ENCODE measurements at places on chromosomes 5 and 9.

DNA sequence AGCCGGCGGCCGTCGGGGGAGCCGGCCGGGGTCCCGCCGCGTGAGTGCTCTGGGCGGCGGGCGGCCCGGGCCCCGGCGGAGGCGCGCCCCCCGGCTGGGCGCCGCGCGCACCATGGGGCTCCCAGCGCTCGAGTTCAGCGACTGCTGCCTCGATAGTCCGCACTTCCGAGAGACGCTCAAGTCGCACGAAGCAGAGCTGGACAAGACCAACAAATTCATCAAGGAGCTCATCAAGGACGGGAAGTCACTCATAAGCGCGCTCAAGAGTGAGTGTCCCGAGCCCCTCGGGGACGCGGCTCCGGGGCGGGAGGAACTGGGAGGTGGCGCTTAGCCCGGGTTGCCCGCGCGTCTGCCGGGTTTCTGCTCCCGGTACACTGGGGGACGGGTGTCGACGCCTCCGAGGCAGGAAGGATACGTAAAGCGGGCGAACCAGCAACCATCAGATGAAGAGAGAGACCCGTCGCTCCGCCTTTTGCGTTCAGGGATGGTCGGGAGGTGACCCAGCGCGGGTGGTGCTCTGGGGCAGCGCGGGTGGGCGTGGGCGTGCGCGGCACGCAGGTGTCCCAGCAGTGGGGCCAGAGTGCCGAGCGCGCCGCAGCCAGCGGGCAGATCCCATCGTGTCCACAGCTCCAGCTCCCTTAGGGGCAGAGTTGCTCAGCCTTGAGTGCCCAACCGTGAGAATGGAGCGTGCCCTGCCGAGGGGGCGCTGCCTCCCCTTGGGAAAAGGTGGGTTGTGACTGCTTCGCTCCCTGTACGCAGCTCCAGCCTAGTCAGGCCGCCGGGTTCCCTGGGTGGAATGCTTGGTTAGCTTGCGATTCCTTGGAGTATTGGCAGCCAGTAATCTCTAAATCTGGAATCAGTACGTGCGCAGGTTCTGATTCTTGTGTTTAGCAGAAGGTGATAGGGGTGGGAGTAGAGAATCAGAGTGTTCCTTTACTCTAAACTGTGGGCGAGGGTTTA is 753 bp downstream of the ARHGAP26 start:
- DNase-seq = peak; percentile 67

GRCh38 chr5:100668511-100668910 is 133.3 kb downstream of the FAM174A start:
- DNase-seq = no peak

- no peak for DNase-seq
Measured at GRCh38 chr9:13284011-13284410, 4.5 kb upstream of the MPDZ start.

- DNase-seq = no peak
Measured at GRCh38 chr5:72137826-72138409, 30.6 kb downstream of the MAP1B start.

DNA sequence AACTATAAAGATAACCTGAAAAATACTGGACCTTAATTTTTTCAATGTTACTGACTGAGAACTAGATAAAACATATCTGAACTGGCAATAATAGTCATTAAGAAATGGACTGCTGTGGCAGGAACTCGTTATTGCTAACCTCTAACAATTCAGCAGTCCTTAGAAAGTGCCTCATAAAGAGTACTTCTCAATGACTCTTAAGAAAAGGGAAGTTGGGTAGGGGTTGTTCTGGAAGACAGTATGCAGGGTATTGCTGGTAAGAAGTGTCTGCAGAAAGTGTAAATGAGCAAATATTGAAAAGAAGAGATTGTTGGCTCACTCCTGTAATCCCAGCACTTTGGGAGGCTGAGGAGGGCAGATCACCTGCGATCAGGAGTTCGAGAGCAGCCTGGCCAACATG is 27.9 kb downstream of the FOXD1 start:
- no peak for DNase-seq

DNA sequence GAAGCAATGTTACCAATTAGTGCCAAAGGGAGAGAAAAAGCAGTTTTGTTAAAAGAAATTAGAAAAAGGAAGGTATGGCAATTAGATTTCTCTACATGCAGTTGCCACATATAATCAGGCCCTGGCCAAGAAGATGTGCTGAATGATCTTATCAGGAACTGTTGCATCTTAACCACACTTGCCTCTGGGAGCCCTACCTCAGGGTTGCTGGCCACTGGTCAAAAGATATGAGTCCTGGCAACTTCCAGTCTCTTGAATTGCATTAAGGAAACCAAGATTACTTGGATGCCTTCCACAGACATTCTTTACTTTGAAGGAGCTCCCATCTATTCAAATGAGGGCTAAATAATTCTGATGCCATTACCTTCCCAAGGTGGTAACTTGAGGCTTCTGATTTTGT is 60.4 kb downstream of the TNC start:
- no peak for DNase-seq

GRCh38 chr9:125974705-125975104 is 227.5 kb downstream of the PBX3 start:
- DNase-seq = no peak

DNA sequence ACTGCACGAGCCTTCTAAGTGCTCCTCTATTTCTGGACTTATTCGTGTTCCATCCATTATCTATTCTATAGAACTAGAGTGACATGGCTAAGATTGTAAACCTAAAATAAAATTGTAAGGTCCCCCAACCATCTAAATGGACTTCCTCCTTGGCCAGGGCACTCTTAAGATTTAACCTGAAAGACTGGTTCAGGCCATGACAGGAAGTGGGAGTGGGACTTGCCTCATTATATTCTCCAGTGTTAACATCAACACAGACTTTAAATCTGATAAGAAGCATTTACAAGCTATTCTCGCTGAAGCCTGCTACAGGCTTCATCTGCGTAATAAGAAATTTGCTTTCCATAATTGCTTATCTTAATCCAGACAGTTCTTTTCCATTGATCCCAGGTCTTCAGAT is 117.0 kb downstream of the SSBP2 start:
- no peak for DNase-seq

GRCh38 chr9:132541870-132542830 is 40.3 kb upstream of the BARHL1 start:
- no peak for DNase-seq

- DNase-seq = no peak
Measured at GRCh38 chr9:75063556-75064305, 24.2 kb downstream of the NMRK1 start.

GRCh38 chr9:1273859-1274258 is 223.7 kb downstream of the DMRT2 start:
- DNase-seq = no peak

- DNase-seq = no peak
Measured at GRCh38 chr5:58810086-58810485, 227.2 kb downstream of the RAB3C start.

GRCh38 chr9:136339173-136339957 is 12.0 kb downstream of the GPSM1 start:
- DNase-seq = no peak
